ENCODE measurements at places on chromosomes 13 and 19.

- peak; percentile 7 for DNase-seq
Observed at GRCh38 chr13:111505175-111505777, 184.8 kb downstream of the TEX29 start.

DNA sequence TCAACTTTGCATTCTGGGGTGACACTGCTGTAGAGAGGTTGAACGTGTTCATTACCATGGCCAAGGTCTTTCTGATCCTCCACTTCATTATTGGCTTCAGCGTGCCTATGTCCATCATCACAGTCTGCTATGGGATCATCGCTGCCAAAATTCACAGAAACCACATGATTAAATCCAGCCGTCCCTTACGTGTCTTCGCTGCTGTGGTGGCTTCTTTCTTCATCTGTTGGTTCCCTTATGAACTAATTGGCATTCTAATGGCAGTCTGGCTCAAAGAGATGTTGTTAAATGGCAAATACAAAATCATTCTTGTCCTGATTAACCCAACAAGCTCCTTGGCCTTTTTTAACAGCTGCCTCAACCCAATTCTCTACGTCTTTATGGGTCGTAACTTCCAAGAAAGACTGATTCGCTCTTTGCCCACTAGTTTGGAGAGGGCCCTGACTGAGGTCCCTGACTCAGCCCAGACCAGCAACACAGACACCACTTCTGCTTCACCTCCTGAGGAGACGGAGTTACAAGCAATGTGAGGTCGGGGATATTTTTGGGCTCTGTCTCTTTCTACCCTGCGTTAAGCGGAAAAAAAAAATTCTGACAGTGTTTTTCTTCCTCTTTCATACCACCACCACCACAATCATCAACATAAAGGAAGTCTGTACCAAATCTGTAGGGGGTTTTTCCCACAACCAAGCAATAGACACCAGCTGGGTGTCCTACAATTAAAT, 29.5 kb downstream of the FPR3 start:
- DNase-seq = no peak

DNA sequence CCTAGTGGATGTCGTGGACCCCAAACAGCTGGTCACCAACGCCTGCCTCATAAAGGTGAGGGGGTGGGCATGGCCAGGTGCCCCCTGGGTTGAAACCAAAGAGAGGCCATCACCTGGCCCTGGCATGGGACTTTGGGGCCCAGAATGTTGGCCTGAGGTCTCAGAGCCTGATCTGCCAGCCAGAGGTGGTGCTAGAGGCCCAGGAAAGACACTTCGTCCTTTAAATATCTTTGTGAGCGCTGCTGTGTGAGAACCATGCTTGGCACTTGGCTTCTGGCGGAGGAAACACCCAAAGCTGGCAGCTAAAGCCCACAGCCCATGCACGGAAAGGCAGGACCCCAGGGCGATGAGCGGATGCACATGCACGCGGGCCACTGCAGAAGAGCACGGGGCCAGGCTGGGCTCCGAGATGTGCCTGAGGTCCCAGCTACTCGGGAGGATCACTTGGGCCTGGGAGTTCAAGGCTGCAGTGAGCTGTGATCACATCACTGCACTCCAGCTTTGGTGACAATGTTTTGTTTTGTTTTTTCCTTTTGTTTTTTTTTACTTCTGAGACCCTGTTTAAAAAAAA, 4.3 kb upstream of the ADM5 start:
- DNase-seq = no peak

DNA sequence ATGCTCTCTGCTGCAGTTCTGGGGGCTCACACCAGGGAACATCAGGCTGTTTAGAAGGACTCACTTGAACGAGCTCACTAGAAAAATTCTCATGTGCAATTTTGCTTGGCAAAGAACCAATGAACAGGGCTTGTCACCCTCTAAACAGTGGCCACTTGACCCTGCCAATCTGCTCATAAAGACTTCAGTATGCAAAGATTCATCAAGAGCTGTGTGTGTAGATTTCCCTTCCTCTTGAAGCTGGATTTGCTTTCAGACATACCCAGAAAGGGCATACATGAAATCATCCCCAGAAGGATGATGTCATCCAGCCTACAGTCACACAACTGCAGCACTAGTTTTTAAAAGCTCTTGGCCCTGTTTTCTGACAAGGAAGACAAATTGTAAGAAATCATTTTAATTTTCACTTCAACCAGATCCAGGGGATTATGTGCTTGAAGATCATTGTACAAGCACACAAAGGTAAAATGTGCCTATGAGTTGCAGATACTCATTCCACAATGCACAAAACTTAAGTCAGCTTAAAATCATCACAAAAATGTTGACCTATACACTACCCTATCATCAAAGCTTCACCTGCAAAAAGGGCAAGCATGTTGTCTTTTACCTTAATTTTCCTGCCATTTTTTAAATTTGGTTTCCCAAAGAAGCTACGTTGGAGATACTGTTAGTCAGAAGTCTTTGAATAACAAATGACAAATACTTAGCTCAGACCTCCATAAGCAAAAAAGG, 5.2 kb upstream of the STK24 start:
- DNase-seq = no peak

- no peak for DNase-seq
Observed at GRCh38 chr19:50158577-50158976, 4.5 kb downstream of the IZUMO2 start.

DNA sequence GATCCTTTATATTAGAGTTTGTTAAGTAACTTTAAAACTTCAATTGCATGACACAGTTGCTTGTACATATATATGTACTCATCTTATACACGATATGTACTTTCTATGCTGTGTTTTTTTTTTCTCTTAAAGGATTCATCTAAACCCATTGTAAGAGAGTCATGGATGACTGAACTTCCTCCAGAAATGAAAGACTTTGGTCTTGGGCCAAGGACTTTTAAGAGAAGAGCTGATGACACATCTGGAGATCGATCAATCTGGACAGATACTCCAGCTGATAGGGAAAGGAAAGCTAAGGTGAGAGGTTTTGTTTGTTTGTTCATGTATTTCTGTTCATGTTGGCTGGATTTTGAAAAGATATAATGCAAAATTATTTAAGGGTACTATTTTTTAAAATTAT, 26.0 kb downstream of the GPALPP1 start:
- no peak for DNase-seq

DNA sequence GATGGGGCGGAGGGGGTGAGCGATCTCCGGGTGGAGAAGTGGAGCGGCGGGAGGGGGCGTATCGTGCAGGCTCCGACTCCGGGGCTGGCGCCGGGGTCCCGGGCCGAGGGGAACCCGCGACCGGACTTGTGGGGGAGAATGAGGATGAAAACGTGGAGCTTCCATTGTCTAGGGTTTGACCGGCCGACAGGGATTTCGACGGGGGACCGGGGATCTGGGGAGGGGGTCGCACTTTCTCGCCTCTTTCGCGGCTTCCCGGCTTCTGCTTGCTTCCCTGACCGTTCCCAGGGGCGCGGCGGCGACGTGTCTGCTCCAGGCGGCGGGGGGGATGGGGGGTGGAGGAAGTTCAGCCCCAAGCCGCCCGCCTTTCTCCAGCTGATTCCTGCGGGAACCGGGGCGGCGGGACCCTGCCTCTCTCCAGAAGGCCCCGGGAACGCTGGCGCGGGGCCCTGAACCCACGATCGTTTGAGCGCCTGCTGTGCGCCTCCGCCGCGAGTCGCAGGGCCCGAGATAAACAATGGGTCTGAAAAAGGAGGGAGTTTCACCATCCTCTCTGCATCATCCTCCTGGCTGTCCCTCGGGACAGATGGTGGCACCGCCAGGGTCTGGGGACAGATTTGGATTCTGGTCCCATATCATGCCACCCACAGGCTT, 790 bp downstream of the TPM4 start:
- no peak for DNase-seq

DNA sequence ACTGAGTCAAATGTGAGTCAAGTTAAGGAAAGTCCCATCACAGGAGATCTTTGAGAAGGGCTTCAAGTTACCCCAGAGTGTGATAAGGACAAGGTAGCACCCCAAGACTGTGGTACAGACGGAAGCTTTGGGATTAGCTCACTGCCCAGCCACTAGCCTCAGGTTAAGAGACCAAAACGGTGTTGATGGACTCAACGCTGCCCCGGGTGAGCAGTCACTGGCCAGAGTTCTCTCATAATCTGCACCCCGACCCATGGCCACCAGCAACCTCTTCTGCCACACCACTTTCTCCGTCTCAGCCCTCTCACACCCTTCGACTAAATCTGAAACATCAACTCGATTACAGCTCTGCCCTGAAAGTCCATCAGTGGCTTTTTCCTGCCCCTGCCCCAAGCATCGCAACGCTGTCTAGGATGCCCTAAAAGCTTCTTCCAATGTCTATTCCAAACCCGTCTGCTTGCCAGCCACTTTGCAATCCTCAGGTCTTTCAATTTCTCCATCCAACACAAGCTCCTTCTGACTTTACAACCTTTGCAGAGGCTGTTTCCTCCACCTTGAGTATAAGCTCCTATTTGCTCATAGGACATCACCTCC, 5.6 kb downstream of the HNRNPL start:
- DNase-seq = no peak

GRCh38 chr19:1745589-1746031, 7.7 kb upstream of the ONECUT3 start:
- no peak for DNase-seq

- DNase-seq = no peak
Observed at GRCh38 chr19:16118489-16119033, 6.9 kb downstream of the RAB8A start.

DNA sequence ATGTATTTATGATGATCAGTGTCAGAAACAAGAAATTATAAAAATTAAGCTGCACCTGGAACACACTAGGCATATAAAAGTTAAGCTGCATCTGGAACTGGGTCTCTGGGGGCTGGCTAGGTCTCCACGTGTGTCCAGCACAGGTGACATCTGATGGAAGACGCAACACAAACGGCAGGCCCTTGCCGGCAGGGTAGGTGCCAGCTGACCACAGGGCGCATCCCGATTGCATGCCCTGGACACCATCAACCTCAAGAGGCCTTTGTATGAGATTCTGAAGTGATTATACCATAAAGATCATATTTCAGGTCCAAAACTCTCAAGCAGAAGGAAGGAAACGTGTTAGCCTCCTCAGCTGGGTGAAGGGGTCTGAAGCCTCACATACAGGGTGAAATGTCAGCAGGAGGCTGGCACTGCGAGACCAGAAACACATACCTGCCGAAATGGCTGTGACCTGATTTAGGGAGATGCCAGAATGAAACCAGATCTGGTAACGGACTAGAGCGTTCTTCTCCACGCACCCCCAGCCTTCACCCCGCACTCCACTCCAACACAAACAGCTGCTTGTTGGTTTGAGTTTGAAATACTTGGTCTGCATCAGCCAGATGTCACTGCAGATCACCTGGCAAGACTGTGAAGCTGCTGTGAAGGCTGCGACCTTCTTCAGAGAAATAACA, 37.3 kb downstream of the COL4A1 start:
- no peak for DNase-seq

GRCh38 chr13:33206425-33206824, 79.1 kb downstream of the STARD13 start:
- no peak for DNase-seq

- no peak for DNase-seq
Observed at GRCh38 chr19:2487842-2488241, 11.9 kb downstream of the GADD45B start.

DNA sequence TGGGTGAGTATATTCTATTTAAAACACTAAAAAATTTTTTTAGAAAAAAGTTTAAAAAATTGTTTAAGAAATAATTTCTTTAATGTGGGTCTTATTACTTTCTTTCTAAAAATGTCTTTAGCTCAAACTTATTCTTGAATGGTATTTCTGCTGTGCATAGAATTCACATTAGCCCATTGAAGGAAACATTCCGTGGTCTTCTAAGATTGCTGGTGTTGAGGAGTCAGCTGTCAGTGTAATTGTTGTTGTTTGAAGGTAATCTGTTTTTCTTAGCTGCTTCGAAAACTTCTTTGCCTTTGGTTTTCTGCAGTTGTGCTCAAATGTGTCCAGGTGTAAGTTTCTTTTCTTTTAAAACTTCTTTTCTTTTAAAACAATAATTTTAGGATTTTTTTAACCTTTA, 85.4 kb upstream of the KLF12 start:
- DNase-seq = no peak

DNA sequence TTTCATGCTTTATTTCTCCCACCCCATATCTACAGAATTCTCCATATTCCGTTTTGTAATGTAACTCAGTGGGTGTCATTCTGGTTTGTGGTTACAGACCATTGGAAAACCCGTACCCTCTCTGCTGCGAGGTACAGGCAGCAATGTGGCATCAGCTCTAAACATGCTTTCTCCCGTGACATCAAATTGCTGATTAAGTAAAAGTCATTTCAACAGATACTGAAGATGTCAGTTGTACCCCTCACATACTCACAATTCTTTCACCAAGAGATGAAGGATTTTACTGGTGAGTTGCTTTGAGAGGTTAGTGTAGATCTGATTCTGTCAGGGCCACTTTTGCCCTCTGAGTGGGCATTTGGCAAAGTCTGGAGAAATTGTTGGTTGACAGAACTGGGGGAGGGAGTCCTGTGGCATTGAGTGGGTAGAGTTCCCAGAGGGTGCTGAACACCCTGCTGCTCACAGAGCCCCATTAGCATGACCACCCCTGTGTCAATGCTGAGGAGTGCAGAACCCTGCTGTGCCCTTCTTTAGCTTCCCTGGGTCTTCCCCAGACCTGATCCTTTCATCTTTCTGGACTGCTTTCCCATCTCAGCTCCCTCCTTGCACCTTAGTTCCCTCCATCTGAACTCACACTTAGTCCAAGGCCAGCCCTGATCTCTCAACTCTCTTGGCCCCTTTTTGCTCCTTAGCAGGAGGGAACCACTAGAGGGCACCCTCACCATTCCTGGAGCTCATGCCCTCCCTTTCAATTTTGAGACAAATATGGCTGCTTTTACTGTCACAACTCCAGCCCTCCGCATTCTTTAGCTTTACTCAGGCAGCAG, 39.9 kb upstream of the CEACAM8 start:
- peak; percentile 56 for DNase-seq

- DNase-seq = no peak
Observed at GRCh38 chr19:18301718-18302111, 20.3 kb upstream of the JUND start.
